ENCODE measurements at places on chromosomes 3 and 15.

DNA sequence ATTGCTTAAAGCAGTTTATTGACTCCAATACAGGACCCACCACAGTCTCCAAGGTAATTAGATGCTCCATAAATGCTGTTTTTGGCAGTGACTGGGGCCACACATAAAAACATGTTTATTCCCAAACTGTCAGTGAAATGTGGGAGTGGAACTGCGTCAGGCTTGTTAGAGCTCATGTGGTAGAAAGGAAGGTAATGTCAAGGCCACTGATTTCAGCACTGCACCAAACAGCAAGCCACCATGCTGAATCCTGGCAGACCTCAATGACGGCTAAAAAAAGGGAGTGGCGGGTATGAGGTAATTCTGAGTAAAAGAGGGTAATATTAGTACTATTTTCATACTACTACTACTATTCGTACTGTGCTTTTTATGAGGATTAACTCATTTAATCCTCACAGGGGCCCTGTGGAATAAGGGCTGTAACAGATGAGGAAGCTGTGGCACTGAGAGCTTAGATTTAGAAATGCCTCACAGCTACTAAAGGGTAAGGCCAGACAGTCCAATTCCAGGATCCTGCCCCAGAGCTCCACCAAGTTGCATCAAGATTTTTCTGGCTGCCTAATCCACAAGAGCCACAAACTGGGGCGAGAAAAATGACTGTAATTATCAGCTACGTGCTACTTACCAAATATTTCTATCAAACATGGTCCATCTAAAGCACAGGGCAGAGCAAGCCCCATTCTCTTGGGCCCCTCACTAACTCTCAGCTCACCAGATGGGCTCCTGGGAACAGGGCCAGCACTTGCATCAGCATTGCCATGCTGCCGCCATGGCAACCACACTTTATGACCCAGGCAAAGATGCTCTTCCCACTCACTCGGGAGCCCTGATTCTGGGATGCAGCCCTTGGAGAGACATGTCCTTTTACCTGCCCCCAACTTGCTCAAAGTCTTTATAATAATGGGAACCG is 83.6 kb upstream of the SPATA12 start:
- DNase-seq = peak; percentile 52

- no peak for DNase-seq
These were observed 27.2 kb downstream of the EXD1 start for GRCh38 chr15:41203395-41203794.

DNA sequence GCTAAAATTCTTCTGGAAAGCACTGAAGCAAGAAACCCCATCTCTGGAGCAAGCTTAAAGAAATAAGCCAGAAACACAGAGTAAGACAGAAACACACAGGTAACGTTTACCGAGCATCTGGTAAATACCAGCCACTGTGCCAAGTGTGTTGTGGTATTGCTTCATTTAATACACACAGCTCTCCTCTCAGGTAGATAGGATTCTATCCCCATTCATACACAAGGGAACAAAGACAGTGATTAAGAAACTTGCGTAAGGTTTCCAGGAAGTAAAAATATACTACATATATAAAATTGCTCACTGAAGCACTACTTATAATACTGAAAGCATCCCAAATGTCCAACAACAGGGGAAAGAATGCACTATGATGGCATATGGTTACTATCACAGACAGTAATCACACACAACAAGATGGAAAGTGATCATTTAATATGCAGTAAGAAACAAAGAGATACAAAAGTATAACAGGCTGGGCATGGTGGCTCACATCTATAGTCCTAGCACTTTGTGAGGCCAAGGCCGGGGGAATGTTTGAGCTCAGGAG is 27.5 kb downstream of the TAMM41 start:
- DNase-seq = no peak

GRCh38 chr15:74317820-74318375 is 49.5 kb downstream of the CYP11A1 start:
- peak; percentile 87 for DNase-seq

DNA sequence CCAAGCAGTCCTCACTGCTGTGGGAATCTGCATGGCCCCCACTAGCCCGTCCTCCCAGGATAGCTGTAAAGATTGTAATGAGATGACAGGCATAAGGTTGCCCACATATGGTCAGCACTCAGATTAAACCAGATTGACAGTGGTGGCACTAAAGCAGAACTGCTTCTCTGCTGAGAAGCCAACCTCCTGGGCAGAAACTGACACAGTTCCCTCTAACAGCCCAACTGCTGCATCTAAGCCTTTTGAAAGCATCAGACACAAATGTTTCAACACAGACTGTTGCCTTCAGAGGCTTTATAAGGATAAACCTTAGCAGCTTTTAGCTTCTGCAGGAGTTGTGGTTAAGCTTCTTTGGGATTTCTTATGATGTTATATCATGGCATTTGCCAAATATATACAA is 13.0 kb downstream of the DCLK3 start:
- DNase-seq = no peak

- peak; percentile 72 for DNase-seq
These were observed 105.5 kb downstream of the IQSEC1 start for GRCh38 chr3:12967606-12968351.
